Kidney epithelial cell (primary cell): ENCODE measurements at places on chromosomes 1 and 21. TPM values are rescaled to one million over a fixed set of nuclear protein-coding genes. Genes with fewer than 3 reads are reported as not detected.
A peak's percentile ranks its signal among the peaks of the same experiment; 100 is the strongest.

DNA sequence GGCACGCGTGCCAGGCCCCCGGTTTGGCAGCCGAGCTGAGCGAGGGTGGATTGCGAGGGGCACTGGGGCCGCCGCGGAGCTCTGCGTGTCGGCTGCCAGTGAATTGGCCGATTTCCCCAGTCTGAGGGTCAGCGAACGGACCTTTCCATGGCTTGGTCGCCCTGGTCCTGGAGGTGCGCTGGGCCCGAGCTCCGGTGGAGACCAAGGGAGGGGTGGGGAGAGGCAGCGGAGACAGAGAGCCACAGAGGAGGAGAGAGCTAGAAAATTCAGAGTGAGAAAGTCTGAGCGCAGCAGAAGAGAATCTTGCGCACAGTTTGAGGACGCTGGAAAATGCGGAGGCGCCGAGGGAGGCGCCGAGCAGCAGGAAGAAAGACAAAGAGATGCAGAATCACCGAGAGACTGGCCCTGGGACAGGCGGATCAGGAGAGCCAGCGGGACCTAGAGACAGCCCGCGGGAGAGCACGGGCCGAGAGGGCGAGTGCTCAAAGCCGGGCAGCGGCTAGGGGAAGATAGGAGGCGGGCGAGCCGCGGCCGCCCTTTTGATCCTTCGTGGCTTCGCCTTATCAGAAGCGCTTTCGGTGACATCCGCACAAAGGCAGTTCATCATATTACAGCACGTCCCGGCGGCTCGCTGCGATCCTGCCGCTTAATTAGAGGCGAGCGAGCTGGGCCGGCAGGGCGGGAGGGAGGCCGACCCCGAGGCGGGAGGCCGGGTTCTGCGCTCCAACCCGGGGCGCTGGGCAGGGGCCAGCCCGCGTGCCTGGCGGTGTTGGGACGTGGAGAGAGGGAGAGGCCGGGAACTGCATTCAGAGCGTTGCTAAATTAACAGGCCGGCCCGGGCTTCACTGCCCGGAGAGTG lies 12.7 kb downstream of the PAX7 start:
- DNase-seq, result no peak

DNA sequence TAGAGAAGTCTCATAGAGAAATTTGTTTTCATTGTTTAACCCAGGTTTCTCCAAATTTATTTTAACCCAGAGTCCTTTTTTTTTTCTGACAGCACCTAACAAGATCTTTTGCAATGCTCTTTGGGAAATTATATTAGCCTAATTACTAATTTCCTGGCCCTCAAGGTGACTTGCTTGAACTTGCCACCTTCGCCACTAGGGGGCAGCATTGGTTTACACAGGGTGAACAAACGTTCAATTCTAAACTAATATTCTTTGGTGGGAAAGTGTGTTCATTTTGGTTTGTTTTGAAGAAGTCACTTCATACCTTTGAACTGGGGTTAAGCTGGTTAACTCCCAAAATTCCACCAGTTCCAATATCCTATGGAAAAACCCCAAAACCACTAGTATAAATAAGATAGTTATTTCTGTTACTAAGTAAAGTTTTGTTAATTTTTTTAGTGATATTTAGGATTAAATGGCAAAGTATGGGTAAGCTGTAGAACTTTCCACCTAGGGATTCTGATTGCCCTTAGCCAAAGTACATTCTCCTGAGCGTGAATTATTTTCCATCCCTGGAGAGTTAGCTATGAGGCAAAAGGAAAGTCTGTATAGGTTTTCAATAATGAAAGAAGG lies 13.0 kb downstream of the CCDC190 start:
- no peak for DNase-seq

Gene RPE65
- total RNA-seq, result not detected in 2 replicates

DNA sequence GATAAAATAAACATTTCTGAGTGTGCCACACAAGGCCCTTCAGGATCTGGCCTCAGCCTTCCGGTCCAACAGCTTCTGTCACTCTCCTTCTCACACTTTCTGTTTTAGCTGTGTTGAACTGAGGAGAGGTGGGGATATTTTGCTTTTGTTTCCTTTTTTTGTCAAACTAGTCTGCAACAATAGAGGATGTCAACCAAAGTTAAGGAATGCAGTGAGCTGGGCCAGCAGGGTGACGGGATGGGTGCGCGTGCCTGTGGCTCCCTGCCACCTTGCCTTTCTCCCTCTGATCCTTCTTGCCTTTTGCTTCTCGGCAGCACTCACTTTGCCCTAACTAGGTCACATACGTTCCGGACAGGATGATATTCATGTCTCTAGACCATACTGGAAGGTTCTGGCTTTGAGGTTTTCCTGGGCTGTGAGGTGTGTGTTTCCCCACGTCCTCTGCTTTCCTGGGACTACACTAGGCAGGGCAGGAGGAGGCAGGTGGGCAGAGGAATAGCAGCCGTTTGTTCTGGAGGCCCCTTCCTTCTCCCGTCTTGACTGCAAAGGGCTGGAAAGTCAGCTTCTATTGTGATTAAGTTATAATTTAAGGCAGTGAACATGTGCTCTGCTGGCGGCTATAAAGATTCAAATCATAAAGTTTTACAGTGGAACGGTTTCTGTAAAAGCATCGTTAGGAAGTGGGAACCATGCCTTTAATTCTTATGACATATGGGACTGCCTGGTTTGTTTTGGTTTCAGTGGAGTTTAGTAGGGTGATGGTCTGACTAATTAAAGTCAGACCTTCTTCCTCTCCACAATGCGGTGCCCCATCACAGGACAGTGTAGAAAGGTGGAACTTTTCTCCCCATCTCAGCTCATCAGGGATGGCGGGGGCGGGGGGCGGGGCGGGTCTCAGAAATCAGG lies 67.8 kb downstream of the RNF220 start:
- DNase-seq, result no peak

Gene TSPAN1
- total RNA-seq, result 52.7 and 68.5 TPM in 2 replicates

Gene GUCA2B
- total RNA-seq, result not detected in 2 replicates

Gene MYBPHL
- total RNA-seq, result not detected in 2 replicates

DNA sequence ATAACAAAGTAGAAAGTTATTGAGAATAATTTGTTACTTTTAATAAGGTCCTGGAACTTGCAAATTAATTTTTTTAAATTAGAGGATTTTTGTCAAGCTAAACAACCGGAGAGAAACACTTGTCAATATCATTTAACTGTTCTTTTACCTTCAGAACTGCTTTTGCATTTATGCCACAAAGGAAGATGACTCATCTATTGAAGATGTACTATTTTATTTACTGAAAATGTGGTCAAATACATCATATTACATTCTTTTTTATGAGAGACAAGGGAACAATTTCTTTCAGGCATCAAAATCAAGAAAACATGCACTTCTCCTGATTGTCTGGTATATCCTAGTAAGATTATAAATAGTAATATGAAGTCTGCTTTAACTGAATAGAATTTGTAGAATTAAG lies 558.2 kb upstream of the PRMT6 start:
- no peak for DNase-seq

GRCh38 chr1:161242313-161242712 lies 4.3 kb upstream of the NR1I3 start:
- no peak for DNase-seq

DNA sequence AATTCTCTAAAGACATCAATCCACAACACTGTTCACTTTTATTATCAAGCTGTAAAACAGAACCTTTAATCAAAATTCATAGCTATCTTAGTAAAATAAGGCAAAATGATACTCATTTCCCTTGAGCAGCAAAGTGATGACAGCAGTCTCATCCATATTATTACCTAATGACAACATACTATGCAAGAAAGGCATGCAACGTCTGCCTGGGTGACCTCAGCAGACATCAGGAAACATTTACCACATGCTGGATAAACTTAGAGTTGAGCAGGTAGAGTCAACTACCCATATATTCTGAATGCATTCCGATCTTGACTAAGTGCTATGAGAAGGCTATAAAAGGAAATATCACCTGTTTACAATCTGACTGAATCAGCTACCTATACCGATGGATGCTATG lies 145.1 kb downstream of the SIPA1L2 start:
- DNase-seq, result no peak

- no peak for DNase-seq
Observed at GRCh38 chr1:163063610-163064009, 5.6 kb upstream of the RGS4 start.

Gene SLC2A1
- total RNA-seq, result 573 and 1,021 TPM in 2 replicates

DNA sequence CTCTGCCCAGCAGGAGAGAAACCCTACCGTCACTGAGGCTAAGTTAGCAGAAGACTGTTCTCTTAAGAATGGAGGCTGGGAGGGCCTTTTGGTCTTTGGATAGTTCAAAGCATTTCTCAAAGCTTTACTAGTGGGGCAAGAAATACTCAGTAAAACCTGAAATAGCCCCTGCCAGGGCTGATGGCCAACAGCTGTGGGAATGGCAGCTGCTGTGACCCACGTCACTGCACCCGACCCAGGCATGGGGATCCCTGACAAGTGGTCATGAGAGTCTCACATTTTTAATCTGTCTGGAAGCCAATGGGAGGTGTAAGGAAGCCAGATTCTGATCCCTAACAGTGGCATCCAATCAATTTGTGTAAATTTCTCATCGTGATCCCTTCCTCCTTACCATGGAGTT lies 44.5 kb upstream of the ENAH start:
- DNase-seq, result no peak

DNA sequence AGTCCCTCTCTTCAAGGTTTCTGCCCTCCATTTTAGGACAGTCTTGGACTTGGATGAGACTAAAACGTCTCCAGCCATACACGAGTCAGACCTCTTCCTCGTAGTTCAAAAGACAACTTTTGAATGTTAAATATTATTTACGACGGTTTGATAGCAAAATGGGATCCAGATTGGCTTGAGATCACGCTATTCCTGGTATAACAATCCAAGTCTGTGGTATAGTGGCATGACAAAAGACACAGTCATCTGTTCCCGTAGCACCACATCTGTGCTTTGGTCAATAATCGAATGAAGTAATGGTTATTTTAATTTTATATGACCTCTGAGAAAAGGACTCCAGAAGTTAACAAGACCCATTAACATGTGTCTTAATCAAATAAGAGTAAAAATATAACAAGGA lies 7.0 kb downstream of the PCP4 start:
- DNase-seq, result no peak

- DNase-seq, result peak; percentile 83
Observed at GRCh38 chr1:68173936-68174737, 58.2 kb downstream of the WLS start.

DNA sequence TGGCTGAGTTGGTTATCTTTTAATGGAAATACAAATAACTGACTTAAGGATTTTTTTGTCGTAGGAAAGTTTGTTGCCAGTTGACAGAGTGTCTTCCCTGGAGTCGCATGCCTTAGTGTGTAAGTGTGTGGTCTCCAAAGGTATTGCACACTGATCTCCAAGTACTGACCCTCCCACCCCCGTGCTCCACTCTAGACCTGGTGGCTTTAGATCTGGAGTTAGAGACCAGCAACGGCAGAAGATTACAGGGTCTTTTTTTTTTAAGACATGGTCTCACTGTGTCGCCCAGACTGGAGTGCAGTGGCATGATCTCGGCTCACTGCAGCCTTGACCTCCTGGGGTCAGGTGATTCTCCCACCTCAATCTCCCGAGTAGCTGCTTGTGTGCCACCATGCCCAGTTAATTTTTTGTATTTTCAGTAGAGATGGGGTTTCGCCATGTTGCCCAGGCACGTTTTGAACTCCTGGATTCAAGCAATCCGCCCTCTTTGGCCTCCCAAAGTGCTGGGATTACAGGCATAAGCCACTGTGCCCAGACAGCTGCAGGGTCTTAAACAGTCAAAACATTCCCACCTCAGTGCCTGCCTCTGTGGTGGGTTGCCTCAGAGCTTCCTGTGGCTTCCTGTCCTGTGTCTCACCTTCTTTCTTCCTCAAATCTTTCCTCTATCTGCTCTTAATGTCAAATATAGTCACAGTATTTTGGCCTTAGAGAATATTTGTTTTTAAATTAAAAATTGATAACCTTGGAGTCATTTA lies 6.9 kb downstream of the TRAPPC10 start:
- DNase-seq, result no peak

DNA sequence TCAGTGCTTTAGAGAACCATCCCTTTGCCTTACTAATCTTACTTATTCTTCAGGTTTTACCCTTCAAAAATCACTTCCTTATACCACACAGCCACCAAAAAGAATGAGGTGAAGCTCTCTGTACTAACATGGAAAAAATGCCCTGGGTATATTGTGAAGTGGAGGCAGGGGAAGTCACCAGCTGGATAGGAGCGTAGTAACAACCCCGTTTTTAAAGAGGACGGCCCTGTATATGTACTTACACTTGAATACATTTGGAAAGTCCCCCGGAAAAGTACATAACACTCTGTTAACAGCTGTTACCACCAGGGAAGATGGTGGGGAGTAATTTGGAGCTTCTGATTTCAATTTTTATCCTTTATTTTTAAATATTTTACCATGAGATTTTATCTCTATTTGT lies 28.2 kb upstream of the KHDRBS1 start:
- DNase-seq, result no peak

- no peak for DNase-seq
Observed at GRCh38 chr1:185674201-185674600, 60.0 kb upstream of the HMCN1 start.

GRCh38 chr1:10178597-10179405 lies 31.6 kb upstream of the KIF1B start:
- DNase-seq, result no peak

Gene RGS4
- total RNA-seq, result 6.6 and 20.8 TPM in 2 replicates

GRCh38 chr21:31502537-31503143 lies 156.9 kb upstream of the SOD1 start:
- DNase-seq, result no peak

Gene FAM3B
- total RNA-seq, result 4.5 and 6.1 TPM in 2 replicates

Gene SLAMF9
- total RNA-seq, result not detected in 2 replicates

DNA sequence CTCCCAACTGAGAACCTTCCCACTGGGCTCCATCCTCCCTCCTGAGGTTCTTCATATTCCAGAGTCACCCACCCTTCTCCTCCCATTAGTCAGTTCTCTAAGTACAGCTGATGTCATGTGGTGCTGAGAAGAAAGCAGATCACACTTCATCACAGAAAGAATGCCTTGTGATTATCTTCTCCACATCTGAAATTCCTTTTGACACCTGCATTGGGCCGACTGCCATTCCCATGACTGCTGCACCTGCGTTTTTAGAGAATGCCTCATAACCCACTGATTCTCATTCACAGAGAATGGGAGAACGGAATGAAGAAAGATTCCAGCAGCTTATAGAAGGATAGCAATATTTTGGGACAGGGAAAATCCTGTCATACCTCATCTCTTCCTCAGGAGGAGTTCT lies 14.3 kb downstream of the LEPR start:
- DNase-seq, result no peak

Gene CFHR5
- not detected in 2 replicates for total RNA-seq

Gene SORT1
- 63.5 and 65.2 TPM in 2 replicates for total RNA-seq

Gene S100A4
- total RNA-seq, result 2.7 and 7.1 TPM in 2 replicates

DNA sequence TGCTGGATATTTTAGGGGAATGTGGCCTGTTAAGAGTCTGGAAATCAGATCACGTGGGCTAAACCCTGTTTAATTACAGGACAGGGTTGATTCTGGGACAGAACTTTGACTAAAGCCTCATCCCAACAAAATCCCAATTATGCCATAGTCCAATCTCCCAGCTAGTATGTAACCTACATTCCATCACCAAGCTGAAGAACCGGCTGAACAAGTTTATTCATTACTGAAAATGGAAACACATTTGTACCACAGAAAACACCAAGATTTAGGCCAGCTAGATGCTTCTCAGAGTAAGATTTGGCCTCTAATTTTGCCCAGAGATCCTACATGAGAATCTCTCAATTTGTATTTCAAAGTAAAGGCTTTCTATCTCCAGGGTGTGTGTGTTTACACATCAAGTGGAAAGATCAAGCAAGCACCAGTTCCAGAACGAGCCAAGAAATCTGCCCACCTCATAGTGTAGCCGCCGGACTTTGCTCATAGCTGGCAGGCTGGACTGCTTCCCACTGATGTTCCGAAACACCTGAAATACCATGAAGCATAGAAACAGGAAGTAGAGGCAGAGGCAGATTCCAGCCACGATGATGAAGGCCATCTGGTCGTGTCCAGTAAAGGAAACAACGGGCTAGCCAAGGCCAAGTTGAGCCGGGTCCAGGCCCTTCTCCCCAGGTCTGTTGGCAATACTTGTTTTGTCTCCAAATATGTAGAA lies 86.8 kb downstream of the WLS start:
- DNase-seq, result no peak

Gene RAP1GAP
- total RNA-seq, result 7.1 and 9.0 TPM in 2 replicates
